Hindlimb muscle (tissue), 1 donor: ENCODE measurements at places on chromosomes 4 and X. TPM values are rescaled to one million over a fixed set of nuclear protein-coding genes. Genes with fewer than 3 reads are reported as not detected.

ARR3 gene
- polyA plus RNA-seq = 0.41 TPM

FAM47E gene
- polyA plus RNA-seq = 0.92 TPM

MAGEA12 gene
- not detected for polyA plus RNA-seq

PLAC8 gene
- polyA plus RNA-seq = 1.1 TPM

USP26 gene
- polyA plus RNA-seq = not detected

KCND1 gene
- 1.4 TPM for polyA plus RNA-seq

PJA1 gene
- polyA plus RNA-seq = 90.7 TPM

EREG gene
- 0.10 TPM for polyA plus RNA-seq

CFAP47 gene
- polyA plus RNA-seq = not detected

IL3RA gene
- 19.4 TPM for polyA plus RNA-seq

DUSP21 gene
- polyA plus RNA-seq = not detected

LNX1 gene
- polyA plus RNA-seq = 4.0 TPM

SSX1 gene
- not detected for polyA plus RNA-seq

GRCh38 chrX:125150231-125150630, 169.4 kb upstream of the TEX13C start:
- DNase-seq = no peak

- DNase-seq = no peak
Observed at GRCh38 chr4:39453738-39454137, 5.0 kb downstream of the RPL9 start.

DNA sequence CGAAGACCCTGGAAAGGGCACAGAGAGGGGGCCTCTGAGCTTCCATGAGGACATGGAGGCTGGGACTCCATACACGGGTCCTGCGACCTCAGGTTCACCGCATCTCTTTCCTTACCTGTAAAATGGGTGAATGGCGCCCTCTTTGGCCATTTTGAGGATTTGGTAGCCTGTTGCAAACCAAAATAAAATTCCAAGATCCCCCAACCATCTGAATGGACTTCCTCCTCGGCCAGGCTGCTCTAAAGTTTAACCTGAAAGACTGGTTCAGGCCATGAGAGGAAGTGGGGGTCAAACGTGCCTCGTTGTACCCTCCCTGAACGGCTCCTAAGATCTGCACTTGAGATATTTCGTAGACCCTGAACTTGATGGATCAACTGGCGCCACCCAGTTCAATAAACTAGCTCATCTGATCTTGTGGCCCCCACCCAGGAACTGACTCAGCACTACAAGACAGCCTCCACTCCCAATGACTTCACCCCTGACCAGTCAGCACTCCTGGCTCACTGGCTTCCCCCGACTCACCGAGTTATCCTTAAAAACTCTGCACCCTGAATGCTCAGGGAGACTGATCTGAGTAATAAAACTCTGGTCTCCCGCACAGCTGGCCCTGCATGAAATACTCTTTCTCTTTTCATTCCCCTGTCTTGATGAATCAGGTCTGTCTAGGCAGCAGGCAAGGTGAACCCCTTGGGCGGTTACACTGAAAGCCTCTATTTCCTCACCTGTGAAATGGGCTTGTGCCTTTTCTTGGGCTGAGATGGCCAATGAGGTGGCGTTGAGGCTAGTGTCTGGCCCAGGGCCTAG, 32.9 kb upstream of the GPR78 start:
- DNase-seq = no peak

- no peak for DNase-seq
Observed at GRCh38 chr4:107893171-107894137, 37.9 kb upstream of the CYP2U1 start.

- DNase-seq = no peak
Observed at GRCh38 chrX:10177601-10178000, 20.8 kb downstream of the CLCN4 start.

GRCh38 chr4:88709989-88710388, 12.4 kb upstream of the NAP1L5 start:
- DNase-seq = no peak

GRCh38 chrX:37454537-37455285, 105.5 kb downstream of the PRRG1 start:
- no peak for DNase-seq

- DNase-seq = peak; percentile 51
Observed at GRCh38 chrX:154368630-154369448, 5.6 kb downstream of the FLNA start.

DNA sequence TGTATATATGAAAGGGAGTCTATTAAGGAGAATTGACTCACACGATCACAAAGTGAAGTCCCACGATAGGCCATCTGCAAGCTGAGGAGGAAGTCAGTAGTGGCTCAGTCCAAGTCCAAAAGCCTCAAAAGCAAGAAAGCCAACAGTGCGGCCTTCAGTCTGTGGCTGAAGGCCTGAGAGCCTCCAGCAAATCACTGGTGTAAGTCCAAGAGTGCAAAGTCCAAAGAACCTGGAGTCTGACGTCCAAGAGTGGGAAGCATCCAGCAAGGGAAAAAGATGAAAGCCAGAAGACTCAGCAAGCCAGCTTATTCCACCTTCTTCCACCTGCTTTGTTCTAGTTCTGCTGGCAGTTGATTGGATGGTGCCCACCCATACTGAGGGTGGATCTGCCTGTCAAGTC, 104.1 kb downstream of the IL1RAPL2 start:
- no peak for DNase-seq

DNA sequence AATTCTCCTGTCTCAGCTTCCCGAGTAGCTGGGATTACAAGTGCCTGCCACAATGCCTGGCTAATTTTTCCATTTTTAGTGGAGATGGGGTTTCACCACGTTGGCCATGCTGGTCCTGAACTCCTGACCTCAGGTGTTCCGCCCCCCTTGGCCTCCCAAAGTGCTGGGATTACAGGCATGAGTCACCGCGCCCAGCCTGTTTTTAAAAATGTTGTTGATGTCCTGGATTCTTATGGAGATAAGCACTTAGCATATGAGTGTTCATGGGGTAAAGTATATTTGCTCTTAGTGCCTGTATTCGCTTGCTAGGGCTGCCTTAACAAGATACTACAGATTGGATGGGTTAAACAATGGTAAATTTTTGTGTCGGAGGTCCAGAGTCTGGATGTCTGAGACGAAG, 91.7 kb downstream of the CEP44 start:
- no peak for DNase-seq

- no peak for DNase-seq
Observed at GRCh38 chr4:184906480-184907097, 80.8 kb upstream of the ACSL1 start.

DNA sequence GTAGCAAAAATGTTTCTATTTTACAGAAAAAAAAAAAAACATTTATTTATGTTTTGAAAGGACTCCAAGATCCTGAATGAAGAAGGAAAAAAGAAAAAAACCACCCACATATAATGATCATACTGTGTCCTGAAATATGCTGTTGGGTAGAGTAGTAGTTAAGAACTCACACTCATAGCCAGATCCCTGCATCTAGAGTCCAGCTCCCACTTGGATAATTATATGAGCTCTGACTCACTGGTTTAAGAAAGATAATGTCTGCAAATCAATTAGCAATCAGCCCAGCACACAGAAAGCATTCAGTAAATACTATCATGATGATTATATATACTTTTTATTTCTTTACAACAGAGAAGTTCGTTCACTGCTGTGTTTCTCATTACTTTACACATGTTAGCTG, 46.7 kb upstream of the MXRA5 start:
- peak; percentile 30 for DNase-seq

DNA sequence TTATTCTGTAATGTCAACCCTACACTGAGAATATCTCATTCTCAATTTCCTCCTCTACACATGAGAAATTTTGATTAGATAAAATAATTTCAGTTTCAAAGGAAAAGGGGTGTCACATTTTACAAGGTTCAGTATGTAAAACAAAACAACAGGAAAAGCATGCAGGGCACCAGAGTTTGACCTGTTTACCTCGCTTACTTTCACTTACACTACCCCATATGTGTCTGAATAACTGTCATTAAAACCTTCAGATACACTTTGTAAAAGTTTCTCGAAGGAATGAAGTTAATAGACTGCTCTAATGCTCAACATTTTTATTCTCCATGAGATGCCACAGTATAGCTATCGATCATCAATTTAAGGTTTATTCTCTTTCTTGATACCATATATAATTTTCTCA, 12.3 kb upstream of the PCDH10 start:
- DNase-seq = no peak

DNA sequence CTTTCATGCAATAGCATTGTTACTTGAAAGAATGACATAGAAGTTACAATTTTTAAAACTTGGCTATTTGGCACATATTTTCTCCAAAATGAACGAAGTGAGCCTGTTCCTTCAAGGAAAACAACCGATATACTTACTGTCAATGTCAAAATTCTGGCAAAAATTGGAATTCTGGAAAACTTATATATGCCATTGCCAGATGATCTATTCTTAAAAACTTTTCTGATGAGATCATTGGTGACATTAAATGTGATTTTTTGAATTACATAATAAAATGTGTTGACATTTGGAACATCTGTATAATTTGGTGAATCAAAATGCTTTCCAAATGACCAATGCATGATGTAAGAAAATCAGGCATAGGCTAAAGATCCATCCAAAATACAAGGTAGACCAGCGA, 209.0 kb downstream of the SCFD2 start:
- no peak for DNase-seq

- no peak for DNase-seq
Observed at GRCh38 chrX:29496636-29497180, 718.7 kb upstream of the MAGEB2 start.

GRCh38 chr4:20151436-20151835, 100.3 kb upstream of the SLIT2 start:
- DNase-seq = no peak

DNA sequence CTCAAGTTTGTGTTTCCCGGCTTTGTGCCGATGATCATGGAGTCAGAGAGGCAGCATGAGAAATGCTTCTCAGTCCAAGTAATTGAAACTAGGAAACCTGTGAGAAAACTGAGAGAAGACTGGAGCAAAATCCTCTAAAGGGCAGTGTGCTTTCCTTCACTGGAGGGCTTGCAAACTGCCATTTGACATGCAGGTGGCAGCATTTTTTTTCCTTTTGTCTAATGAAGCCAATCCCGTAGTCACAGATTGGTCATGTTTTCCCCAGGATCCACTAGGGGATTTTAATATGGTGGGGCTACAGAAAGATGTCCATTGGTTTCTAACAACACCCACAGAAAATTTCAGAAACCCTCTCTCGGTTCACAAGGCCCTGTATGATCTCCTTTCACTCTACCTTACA, 117.4 kb upstream of the NUDT10 start:
- DNase-seq = no peak

DNA sequence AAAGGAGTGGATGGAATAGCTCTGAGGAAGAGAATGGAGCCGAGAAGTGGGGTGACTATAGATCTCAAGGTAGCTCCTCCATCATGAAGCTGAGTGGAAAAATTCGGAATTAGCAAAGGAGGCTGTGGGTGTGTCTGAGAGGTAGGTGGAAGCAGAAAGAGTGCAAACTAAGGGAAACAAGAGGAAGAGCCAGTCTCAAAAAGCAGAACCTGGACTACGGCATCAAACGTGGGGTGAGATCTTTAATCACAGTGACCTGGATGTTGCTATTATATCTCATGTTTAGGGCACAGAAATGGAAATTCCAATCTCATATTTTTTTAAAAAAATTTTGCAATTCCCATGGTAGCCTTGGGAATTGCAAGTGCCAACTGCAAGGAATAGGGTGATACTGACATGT, 162.5 kb upstream of the RASGEF1B start:
- DNase-seq = no peak

- no peak for DNase-seq
Observed at GRCh38 chrX:24002167-24002566, 24.8 kb downstream of the KLHL15 start.

- no peak for DNase-seq
Observed at GRCh38 chrX:20046864-20047263, 56.0 kb upstream of the BCLAF3 start.

- no peak for DNase-seq
Observed at GRCh38 chr4:1055721-1056590, 44.5 kb downstream of the FGFRL1 start.

- DNase-seq = no peak
Observed at GRCh38 chr4:182065255-182065654, 177.9 kb upstream of the TENM3 start.

DNA sequence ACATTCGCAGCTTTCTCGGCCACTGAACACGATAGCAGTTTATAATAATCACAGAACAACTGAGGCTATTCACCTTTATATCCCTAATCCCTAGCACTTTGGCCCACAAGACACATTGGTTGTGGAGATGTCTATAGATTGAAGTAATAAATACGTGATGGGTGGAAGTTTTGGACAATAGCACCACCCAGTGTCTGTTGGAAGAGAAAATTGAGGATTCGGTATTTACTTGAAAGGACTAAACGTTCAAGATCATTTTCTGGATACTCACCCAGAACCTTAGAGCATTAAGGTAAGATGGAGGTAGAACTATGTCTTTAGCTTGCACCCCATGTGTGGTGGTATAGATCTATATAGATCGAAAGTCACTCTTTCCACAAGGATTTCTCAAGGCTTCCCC, 787 bp upstream of the TMSB15A start:
- peak; percentile 10 for DNase-seq

- no peak for DNase-seq
Observed at GRCh38 chr4:15158406-15159091, 156.3 kb downstream of the CPEB2 start.

- DNase-seq = no peak
Observed at GRCh38 chr4:68463796-68464195, 16.5 kb downstream of the TMPRSS11E start.

DNA sequence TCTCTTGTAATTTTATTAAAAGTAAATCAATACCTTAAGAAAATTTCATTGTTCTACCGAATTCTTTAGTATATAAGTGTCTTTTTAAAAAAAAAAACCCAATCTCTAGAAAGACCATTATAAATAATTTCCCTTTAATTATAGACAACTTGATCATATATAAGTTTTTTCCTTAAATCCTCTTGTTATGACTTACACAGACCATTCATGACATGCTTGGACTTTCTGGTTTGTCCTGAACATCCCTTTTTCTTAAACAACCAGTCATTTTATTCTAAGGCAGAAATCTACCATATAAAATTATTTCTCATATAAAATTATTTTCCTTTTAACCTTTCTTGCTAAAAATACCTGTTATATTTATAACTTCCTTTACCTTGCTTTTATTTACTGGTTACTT, 15.4 kb upstream of the FHDC1 start:
- no peak for DNase-seq

- DNase-seq = no peak
Observed at GRCh38 chr4:77418333-77418732, 187.3 kb upstream of the CXCL13 start.

DNA sequence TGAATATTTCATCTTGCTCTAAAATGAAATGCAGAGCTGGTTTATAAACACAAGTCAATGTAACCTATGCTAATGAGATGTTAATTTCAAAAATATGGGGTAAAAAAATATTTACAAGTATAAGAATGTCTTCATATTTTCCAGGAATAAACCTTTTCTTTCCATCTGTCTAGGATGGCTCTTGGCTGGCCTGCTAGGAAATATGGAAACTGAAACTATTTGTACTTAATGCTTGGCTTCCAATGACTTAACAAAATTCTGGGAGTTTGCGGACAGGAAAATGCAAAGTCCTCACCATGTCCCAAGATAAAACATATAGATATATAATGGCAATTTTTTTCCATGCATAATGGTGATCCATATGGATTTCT, 168.1 kb downstream of the SCFD2 start:
- DNase-seq = peak; percentile 70

GRCh38 chr4:47933840-47934239, 19.5 kb upstream of the NFXL1 start:
- peak; percentile 31 for DNase-seq
